Left renal cortex interstitium (tissue), 4 donors: ENCODE measurements at places on chromosomes 4 and X.

GRCh38 chr4:146291313-146291712, 77.0 kb downstream of the REELD1 start:
- no peak for DNase-seq

GRCh38 chrX:153774576-153775292, 6.1 kb upstream of the SRPK3 start:
- DNase-seq = no peak

DNA sequence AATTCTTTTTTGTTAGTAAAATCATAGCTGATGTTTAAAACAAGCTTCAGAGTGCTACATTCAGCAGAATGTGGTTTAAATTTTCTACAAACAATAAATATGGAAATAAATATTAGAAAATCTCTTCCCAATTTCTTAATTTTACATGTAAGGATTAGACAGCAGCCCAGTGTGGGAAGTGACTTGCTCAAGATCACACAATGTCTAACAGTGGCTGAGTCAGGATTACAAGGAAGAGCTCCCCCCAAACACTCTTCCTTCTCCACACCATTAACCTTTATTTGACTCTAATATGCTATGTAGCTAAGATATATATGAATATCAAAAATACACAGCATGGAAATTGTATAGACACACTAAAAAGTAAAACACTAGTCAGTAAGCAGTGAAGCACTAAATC, 59.5 kb downstream of the SLC10A7 start:
- no peak for DNase-seq

- no peak for DNase-seq
Measured at GRCh38 chr4:23788027-23788426, 101.8 kb downstream of the PPARGC1A start.

GRCh38 chr4:101028886-101029285, 318.4 kb downstream of the PPP3CA start:
- no peak for DNase-seq

DNA sequence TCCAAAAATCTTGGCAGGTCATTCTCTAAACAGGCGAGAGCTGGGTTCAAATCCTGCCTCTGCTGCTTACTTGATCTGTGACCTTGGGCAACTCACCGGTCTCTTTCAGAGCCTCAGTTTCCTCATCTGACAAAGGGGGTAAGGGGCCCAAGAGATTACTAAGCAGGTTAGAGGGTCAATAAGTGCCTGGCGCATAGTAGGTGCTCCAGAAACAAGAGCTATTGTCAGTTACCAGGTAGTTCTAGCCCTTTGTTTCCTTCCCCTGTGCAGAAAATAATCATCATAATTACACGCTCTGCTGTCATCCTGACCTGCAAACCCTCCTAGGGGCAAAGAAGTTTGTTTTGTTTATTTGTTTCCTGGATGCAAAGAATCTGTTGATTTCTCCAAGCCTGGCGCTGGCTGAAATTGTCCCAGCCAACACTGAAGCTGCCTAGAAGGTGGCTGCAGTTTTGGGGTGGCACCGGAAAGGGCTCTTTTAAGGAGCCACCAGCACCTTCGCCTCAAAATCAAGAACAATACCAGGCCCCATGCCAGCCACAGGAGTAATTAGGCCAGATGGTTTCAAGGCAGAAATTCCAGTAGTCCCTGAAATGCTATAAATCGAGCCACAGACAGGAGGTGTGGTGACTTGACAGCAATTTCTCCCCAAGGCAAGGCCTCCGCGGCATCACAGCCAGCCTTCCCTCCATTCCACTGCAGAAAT, 10.2 kb upstream of the KIAA0232 start:
- no peak for DNase-seq

- DNase-seq = no peak
Measured at GRCh38 chr4:174377613-174378012, 93.9 kb downstream of the CEP44 start.

- no peak for DNase-seq
Measured at GRCh38 chr4:183920512-183920911, 15.4 kb downstream of the STOX2 start.

- no peak for DNase-seq
Measured at GRCh38 chr4:137029026-137029425, 503.3 kb downstream of the PCDH18 start.

- DNase-seq = no peak
Measured at GRCh38 chr4:156472624-156473023, 499.0 kb downstream of the PDGFC start.

- DNase-seq = no peak
Measured at GRCh38 chr4:88870428-88870827, 172.8 kb upstream of the NAP1L5 start.

DNA sequence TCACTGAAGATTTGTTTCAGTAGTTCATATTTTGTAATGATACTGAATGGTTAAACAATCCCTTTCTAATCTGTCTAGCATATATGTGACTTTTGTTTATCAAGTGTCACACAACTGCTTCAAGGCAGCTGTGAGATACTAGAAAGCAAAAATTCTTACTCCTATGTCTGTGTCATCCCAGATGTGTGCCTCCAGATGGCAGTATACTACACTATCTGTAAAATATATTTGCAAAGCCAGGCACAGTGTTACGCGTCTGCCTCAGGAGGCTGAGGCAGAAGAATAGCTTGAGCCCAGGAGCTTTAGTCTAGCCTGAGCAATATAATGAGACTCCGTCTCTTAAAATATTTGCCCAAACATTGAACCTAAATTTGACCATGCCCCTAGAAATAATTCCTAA, 4.0 kb downstream of the NUDT10 start:
- DNase-seq = no peak

DNA sequence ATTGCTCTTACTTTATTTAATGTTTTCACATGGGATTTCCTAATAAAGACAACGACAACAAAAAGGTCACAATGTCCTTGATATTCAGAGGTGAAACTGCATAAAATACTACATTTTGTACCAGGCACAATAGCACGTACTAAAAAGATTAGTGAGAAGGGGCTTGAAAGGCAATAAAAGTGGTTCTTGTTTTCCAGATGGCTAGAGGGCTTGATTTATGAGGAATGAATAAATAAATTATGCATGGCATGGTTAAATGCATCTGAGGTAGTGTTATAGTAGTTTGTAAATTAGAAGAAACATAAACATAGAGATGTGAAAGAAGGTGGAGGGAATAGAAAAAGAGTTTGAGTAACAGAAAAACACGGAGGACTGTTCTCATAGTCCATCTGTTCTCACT, 123.4 kb downstream of the CLCN5 start:
- no peak for DNase-seq

GRCh38 chrX:19639813-19640462, 124.6 kb upstream of the MAP3K15 start:
- DNase-seq = no peak

- DNase-seq = no peak
Measured at GRCh38 chrX:1424147-1424851, 28.4 kb downstream of the ASMTL start.

- no peak for DNase-seq
Measured at GRCh38 chr4:47510506-47511143, 25.6 kb downstream of the ATP10D start.

GRCh38 chrX:38089173-38089982, 83.0 kb downstream of the SYTL5 start:
- DNase-seq = no peak

DNA sequence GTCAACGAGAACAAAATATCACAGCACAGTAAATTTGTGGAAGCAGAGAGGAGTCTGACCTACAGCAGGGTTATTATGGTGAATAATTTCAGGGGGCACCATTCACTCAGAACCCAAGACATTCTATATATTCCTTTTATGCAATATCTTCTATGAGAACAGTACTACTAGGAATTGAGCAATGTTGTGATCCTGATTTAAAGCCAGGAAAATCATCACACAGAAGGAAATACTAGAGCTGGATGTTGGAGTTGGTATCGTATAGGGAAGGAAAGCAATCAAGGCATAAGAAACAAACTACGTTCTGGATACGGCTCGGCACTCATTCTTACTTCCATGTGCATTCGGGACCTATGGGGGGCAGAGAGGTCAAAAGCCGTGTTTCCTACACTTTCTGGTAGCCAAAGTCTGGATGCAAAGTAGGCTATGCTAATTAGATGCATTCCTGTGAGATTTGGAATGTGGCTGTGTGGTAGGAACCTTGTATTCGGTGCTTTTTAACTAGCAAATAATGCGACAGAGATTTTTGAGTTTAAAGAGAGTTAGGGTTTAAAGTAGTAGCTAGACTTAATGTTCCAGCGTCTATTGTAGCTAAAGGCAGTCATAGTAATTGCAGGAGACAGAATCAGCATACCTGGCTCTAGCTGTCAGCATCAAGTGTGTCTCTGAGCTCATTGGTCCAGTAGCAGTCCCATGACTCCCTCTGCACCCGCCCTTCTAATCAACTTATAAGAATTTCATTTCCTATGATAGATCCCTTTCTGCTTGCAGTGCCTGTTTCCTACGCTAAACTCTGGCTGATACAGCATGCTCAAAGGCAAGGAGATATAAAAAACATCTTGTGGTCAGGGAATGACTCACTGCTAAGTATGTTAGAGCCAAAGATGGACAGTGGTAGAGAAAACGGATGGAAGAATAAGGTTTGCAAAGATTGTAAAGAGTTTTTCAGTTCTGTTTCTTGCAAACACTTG, 43.3 kb upstream of the PDGFC start:
- no peak for DNase-seq

DNA sequence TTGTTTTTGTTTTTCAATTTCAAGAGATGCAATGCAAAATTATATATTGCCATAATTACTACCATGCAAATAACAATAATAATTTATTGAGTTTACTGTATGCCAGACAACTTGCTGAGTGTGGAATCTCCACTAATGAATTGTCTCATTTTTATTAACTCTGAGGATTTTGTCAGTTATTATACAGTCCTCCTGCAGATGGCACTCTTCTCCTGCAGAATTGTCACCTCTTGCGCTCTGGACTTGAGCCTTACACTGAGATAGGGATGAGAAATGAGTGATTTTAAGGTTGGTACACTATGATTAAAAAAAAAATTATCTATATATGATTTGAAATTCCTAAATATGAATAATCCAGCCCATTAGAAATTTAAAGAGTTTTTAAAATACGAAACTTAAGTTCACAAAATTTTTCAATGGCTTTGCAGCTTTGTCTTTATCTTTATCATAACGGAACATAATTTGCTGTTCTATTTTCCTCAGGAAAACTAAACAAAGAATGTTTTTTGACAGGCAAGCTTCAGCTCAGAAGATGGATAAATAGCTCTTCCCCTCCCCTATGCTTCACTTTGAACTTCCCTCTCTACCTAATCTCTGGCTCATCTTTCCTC, 12.7 kb upstream of the PAQR3 start:
- no peak for DNase-seq

DNA sequence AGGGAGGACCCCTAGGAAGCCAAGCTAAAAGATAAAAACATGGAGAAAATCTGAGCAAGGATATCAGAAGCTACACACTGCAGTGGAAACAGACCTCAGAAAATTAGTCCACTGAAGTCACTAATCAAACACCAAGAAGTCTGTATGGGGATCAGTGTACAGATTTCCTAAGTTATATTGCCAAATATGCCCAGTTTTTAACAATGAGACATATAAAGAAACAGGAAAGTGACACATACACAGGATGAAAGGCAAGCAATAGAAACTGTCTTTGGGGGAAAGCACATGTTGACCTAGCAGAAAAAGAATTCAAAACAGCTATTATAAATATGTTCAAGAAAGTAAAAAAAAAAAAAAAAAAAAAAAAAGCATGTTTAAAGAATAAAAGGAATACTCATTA, 153.7 kb downstream of the PPP4R3C start:
- no peak for DNase-seq

DNA sequence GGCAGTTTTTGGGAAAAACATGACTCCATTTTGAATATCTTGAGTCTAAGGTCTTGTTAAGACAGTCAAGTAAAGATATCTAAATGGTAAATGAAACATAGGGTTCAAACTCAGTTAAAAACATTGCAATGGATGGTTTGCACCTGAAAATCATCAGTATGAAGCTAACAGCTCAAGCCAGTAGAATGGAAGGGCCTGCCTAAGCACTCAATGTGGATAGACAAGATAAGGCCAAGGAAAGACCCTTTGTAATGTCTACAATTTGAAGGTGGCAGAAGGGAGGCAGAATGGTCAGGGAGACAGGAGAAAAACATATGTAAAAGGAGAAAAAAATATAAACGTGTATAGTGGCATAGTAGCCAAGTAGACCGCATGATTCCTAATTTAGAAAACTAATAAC, 78.2 kb downstream of the REELD1 start:
- no peak for DNase-seq

- DNase-seq = no peak
Measured at GRCh38 chrX:46876901-46877300, 35.3 kb upstream of the JADE3 start.

GRCh38 chr4:114535725-114536124, 62.9 kb upstream of the UGT8 start:
- no peak for DNase-seq

DNA sequence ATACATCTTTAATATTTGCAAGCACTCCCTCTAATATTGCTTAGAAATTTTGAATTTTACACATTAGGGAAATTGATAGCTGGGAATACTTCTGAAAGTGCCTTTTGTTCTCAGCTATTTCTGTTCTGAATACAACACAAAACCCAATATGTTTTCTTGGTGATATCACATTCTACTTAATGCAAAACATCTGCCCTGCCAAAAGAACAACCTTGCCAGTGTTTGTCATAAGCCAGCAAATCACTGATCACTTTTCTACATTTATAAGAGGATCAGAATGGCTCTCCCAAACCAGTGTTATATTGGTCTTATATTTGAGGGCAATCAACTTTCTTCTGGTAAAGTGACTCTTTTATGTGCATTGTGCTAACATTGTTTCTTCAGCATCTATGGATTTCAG, 126.8 kb upstream of the APOOL start:
- no peak for DNase-seq

DNA sequence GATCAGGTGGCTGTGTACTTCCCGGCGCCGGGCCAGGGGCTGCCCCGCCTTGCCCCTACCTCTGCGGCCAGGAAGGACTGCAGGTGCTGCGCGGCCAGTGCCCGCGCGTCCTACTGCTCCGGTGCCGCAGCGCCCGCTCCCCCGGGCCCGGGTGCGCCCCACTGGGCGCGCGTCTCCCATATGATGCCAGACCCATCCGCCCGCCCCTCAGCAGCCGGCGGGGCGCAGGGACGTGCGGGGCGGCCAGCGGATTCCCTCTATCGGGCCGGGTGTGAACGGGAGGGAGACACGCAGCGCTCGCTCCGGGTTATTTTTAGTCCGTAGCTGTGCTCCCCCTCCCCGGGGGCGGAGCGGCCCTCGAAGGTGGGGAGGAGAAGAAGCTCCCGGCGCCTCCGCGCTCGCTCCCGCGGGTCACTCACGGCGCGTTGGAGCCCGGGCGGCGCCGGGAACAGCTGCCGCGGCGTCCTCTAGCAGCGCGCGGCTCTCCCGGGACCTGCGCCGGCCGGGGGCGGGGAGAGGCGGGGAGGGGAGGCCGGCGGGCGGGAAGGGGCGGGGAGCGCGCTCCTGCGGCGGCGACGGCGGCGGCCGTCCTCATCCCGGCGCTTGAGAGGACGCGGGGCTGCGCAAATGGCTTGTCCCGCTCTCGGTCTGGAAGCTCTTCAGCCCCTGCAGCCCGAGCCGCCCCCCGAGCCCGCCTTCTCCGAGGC, 103.6 kb downstream of the UCHL1 start:
- DNase-seq = no peak

GRCh38 chr4:16636912-16637630, 261.4 kb downstream of the LDB2 start:
- no peak for DNase-seq

GRCh38 chrX:30141966-30142365, 73.4 kb upstream of the MAGEB2 start:
- DNase-seq = no peak

- DNase-seq = no peak
Measured at GRCh38 chrX:49174723-49175122, 3.0 kb downstream of the PLP2 start.

GRCh38 chr4:151198748-151199147, 78.2 kb upstream of the PRSS48 start:
- DNase-seq = no peak

GRCh38 chrX:50700921-50701320, 113.1 kb downstream of the SHROOM4 start:
- DNase-seq = no peak
